Activated T-helper 2 cell treated with anti-CD3 and anti-CD28 coated beads, Interferon-gamma antibody, Interleukin-2, Interleukin-4, amounts not matched to agents 10 μg/mL and 5 μg/mL and 100 μg/mL, durations not matched to agents 14 hours and 24 hours and 36 hours (primary cell): ENCODE measurements at places on chromosomes 2 and 18. TPM values are rescaled to one million over a fixed set of nuclear protein-coding genes. Genes with fewer than 3 reads are reported as not detected.

- DNase-seq: no peak
Measured at GRCh38 chr18:47552783-47553182, 301.3 kb upstream of the SKOR2 start.

DNA sequence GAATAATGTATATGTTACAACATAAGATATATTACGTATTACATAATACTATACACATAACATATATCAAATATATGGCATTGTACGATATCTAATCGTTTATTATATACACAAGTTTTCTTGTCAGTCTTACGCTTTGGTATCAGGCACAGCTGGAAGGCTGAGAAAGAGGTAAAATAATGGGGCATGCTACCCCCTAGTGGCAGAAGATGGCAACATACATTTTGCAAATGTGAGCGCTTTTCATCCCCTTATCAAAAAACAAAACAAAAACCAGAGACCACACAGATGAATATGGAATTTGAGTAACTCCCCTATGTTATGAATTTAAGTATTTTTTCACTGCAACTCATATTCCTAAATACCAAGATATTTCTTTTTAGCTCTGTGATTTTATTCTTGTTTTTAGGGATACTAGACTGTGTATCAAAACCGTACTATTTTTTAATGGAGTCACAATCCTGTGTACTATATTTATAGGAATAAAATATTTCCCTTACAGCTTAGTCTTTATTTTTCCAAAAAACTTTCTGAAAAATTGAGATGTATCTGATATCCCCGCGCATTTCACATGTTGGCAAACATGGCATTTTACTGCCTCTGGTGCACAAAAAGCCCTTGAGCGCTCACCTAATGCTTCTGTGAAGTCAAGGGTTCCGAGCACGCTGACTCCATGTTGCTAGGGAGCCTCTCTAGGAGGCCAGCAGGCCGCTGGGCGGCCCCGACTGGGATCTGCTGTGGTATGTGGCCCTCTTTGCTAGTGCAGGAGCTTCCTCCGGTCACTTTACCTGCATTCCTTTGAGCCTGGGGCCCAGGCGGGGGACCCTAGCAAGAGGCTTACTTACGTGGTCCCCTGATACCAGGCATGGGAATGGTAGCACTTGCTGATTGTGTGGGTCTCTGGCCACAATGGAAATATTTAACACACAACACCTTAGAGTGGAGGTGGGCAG lies 62.5 kb downstream of the SLC4A3 start:
- DNase-seq: peak; percentile 11

GRCh38 chr2:57370882-57371585 lies 675.6 kb upstream of the VRK2 start:
- DNase-seq: no peak

GRCh38 chr18:10449396-10449795 lies 5.0 kb upstream of the APCDD1 start:
- DNase-seq: no peak

GRCh38 chr2:188292348-188293239 lies 920 bp downstream of the GULP1 start:
- no peak for DNase-seq

- DNase-seq: no peak
Measured at GRCh38 chr18:8794156-8794933, 89.0 kb downstream of the MTCL1 start.

DNA sequence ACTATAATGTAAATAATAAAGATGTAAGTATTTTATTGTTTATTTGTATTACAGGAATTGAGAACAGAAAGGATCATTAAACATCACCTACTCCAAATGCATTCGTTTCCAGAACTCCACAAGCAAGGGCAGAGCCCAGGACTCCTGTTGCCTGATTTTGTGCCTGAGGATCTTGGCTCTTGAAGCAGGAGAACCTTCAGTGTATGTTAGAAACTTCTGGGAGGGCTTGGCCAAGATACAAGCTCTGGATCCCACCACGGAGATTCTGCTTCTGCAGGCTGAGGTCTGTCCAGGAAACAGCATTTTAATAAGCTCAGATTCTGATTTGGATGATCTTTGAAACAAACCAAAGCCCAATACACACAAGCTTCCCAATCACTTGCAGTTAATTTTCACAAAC lies 142.4 kb upstream of the SOX11 start:
- DNase-seq: no peak

DNA sequence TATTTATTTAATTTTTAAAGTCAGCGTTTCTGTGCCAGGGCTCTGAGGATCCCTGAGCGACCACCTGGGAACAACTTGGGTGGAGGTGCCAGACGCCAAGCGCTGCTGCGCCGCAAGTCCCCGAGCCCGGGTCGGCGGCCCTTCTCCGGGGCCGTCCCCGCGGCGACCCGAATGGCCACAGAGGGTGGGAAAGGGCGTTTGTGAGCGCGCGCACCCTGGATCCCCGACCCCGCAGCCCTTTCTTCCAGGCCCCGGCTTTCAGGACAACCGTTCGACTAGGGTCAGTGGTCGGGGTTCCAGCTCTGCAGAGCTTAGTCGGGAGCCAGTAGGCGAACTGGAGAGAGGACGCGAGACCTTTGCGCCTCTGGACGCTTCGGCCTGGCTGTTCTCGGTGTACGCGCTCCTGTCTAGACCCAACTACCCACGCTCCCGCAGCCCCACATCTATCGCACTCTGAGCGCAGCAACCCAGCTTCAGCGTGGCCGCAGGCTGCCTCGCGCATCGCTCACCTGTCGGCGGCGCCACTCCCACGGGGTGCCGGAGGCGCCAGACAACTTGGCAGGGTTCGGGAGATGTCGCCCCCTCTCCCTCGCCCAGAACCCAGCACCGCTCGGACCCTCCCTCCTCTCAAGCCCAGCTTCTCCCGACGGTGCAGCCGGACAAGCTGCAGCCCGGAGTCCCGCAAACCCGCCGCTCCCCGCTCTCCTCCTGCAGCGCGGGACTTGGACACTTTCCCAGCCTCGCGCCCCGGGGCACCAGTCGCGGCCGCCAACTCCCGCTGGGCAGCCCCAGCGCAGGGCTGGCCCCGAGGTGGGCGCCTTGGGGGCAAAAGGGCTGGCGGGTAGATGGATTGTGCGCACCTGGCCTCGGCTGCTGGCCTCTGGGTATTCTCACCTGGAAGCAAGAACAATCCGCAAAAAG lies 758 bp downstream of the LYPD1 start:
- DNase-seq: no peak

GRCh38 chr2:120875431-120875830 lies 139.8 kb downstream of the GLI2 start:
- DNase-seq: no peak

GRCh38 chr2:178513876-178514275 lies 33.6 kb downstream of the PLEKHA3 start:
- DNase-seq: no peak

DNA sequence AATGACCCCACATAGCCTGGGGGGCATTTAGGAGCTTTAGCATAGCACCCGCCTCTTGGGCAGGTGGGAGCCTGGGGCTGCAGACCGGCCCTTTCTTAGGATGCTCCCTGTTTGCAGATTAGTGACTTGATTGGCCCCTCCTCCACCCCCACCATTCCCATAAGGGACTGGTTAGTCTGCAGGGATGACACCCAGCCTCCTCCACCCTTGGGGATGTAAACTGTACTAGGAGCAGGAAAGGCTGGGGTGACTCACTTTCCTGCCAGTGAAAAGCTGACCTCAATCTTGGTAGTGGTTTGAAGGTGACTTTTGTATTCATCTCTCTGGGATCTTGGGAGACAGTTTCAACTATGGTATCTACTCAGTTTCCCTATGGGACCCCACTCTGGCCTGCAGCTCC lies 24.2 kb downstream of the CTIF start:
- no peak for DNase-seq

GRCh38 chr2:240586919-240587800 lies 626 bp downstream of the CAPN10 start:
- peak; percentile 58 for DNase-seq

DNA sequence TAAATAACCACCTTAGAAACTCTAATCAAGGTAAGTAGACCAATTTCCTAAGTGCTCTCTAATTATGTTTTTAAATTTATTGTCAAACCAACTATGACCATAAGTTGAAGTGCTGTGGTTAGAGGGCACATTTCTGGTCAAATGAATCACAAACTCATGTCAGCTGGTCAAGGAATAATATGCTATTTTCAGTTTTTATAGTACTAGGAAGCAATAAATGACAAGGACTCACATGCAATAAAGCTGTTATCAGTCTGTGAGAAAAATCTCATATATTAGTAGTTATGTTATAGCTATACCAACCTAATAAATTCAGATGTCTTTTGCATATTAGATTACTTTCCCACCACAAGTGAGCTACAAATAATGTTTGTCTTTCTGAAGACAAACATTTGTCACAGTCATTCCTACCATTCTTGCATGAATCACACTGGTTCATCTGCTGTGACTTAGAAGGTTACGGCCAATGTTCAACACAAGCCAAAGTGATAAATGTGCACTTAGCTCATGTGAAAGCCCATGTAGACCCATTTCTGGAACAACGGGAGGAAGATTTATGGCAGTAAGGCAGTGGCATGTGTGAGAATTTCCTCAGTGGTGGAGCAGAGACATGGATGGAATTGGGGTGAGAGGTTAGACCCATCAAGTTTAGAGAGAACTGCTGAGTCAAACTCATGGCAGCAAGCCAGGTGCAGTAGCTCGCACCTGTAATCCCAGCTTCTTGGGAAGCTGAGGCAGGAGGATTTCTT lies 27.4 kb upstream of the CCNYL1 start:
- DNase-seq: no peak

GRCh38 chr2:144583741-144584453 lies 64.0 kb upstream of the ZEB2 start:
- no peak for DNase-seq

- no peak for DNase-seq
Measured at GRCh38 chr18:34875150-34875549, 165.1 kb downstream of the DTNA start.

GRCh38 chr2:210158236-210158635 lies 13.0 kb downstream of the KANSL1L start:
- DNase-seq: no peak

DNA sequence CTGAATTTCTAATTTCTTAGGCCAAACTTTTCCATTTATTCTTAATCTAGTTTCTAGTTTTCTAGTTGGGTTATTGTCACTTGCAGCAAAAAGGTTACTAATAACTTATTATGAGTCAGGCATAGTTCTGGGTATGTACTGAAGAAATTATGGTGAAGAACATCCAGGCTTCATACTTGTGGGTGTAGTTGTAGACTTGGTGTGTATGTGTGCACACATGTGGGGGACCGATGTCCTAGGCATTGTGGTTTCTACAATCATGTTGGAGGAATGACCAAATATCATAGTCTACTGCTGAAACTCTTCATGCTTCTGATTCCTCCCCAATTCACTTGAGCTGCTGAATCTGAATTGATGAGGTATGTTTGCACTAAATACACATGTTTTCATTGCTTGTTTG lies 141.2 kb downstream of the PMAIP1 start:
- no peak for DNase-seq

GRCh38 chr18:32264401-32264800 lies 74.6 kb downstream of the MEP1B start:
- no peak for DNase-seq

GRCh38 chr2:158931572-158931971 lies 36.9 kb upstream of the TANC1 start:
- DNase-seq: no peak

GRCh38 chr18:31203096-31203793 lies 40.6 kb upstream of the DSC1 start:
- DNase-seq: no peak

DNA sequence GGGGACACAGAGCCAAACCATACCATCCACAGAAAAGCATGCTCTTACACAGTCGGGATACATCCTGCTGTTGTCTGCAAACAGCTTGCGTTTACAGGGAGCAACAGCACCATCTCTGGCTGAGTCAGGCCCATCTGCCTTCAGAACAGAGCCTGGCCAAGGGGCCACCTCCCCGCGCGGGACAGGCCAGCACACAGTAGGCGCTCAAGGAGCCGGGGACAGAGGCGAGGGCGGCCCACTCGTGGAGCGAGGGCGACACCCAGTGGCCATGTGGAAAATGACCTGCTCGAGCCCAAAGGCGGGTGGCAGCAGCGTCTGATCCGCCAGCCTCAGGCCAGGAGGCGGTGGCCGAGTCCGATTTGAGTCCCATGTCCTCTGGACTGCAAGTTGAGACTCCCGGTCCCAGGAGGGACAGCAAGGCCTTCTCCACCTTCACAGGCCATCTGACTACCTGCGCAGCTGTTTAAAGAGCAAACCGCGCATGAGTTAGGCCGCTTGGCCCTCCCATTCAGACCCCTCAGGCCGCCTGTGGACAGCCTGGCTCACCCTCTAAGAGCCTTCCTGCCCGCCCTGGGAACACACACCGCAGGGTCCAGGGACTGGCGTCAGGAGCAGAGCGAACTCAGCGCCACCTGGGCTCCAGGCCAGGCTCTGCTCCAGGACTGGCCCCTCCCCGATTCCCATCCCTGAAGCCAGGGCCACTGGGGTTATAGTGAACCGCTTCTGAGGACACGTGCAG lies 38.3 kb downstream of the TTC32 start:
- DNase-seq: peak; percentile 50

DNA sequence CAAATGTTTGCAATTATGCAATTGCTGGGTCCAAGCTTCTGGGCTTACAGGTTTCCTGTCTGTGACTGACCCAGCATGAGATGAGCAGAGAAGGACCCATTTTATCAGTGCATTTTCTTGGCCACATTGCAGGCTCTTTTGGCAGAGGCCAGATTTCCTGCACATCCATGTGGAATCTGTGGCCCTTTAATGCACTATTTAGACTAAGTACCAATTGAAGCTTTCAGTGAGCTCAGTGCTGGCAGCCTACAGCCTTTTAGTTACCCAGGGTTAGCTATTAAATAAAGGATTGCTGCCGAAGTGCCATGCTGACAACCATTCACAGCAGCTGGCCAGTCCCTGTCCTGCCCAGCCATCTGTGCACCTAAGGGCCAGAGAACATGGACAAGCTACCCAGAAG lies 165.0 kb downstream of the ANKRD30B start:
- no peak for DNase-seq

DNA sequence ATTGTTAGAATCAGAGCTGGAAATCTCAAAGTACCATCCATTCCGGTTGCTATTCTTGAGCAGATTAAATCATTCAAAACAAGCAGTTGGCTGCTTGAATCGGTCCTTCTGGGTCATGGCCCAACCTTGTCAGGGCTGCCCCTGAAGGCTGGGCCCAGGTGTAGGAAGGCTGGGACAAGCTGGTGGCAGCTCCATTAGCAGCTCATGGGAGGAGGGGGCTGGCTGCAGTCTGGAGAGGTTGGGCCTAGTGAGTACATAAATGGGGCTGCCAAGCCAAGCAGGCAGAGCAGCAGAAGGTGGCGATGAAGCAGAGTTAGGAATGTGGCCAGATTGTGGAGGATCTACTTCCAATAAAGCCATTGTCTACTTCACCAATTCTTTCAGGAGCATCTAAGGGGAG lies 81.4 kb downstream of the ADCYAP1 start:
- DNase-seq: no peak

GRCh38 chr2:26934985-26935384 lies 35.5 kb upstream of the MAPRE3 start:
- DNase-seq: no peak

The PRKAG3 gene
- total RNA-seq: not detected in 2 replicates

The ST6GAL2 gene
- not detected in 2 replicates for total RNA-seq

The DAPL1 gene
- total RNA-seq: not detected in 2 replicates

The UNC80 gene
- total RNA-seq: not detected in 2 replicates

The GRB14 gene
- not detected in 2 replicates for total RNA-seq

The ALPI gene
- total RNA-seq: not detected in 2 replicates

The CDH2 gene
- total RNA-seq: 0.07 TPM in 1 of 2 replicates, not detected in the other

The HOXD11 gene
- not detected in 2 replicates for total RNA-seq

The CNTNAP5 gene
- not detected in 2 replicates for total RNA-seq

The IL1R2 gene
- 0.97 and 1.8 TPM in 2 replicates for total RNA-seq

The SCN3A gene
- 0.05 TPM in 1 of 2 replicates, not detected in the other for total RNA-seq

The RRM2 gene
- 374 TPM in 2 replicates for total RNA-seq

The BOLL gene
- total RNA-seq: not detected in 2 replicates
